ENCODE measurements at places on chromosomes 4 and X.

- DNase-seq: no peak
Measured at GRCh38 chr4:128346054-128346716, 58.6 kb upstream of the PGRMC2 start.

- no peak for DNase-seq
Measured at GRCh38 chr4:8107146-8107657, 51.4 kb downstream of the ABLIM2 start.

DNA sequence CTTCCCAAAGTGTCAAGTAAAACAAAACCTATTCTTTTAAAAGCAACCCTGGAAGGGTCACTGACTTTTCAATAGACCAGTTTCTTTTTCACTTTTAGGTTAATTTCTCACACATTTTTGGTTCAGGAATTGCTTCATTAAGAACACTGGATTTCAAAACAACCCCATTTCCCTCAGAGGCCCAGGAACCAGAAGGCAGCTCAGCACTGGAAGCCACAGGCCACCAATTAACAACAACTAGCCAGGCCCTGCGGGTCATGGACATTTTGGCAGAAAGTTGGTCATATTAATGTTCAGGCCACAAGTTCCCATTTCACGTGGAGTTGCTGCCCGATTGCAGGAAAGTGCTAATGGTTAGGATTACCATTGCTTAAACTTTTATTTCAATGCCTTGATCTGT lies 39.8 kb downstream of the HAND2 start:
- DNase-seq: no peak

DNA sequence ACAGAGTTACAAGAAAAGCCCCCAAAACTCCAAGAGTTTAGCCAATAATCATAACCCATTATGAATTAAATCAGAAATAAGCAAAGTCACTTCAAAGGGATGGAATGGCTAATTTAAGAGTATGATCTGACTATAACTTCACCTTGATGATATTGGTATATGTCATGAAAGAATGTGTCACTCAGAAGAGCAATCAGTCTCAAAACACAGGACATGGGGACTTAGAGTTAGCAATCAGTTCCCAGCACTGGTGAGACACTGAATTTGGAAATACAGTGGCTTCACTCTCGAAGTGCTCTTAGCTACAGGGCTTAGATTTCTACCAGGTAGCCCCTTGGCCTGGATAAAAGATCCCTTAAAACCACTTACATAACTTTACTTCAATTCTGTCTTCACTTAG lies 65.7 kb upstream of the EXOC1L start:
- no peak for DNase-seq

- DNase-seq: no peak
Measured at GRCh38 chr4:105896461-105896942, 1.2 kb downstream of the NPNT start.

- DNase-seq: no peak
Measured at GRCh38 chr4:139403462-139403861, 50.5 kb upstream of the RAB33B start.

DNA sequence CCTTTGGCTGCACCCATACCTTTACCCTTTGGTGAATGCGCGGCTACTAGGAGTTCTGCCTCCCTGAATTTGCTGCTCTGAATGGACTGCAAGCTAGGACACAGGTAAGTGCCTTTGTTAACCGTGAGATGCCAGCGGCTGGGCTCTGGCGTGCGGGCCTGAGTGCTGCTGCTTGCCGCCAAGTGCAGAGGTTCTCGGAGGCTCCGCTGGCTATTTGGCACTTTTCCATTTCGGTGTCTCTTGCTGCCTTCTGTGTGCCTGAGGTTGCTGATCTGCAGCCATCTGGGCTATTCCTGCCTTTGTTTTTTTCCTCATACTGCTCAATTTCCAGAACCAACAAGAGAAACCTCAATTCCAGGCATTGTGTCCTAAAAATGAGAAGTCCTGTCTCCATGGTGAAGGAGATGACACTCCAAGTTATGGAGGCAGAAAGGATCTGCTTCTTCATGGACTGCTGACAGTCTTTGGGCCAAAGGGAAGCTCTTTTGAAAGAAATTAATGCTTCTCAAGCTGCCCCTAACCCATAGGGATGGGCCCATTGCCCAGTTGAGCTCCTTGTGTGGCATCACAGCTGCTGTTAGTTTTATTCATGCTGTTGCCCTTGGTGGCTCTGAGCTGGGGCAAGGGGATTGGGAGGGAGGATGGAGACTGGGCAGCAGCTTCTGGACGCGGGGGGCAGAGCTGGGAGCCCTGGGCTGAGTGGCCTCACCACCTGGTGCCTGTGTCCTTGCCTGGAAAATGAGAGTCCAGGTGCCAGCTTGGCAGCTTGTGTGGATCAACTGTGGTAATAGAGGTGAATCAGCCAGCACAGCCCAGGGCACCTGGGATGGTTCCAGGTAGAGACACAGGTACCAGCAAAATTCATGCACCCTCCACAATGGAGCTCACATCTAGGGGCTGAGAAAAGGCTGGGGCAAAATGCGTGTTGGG lies 3.8 kb upstream of the TBC1D14 start:
- DNase-seq: no peak

GRCh38 chrX:39720945-39721344 lies 376.8 kb downstream of the BCOR start:
- DNase-seq: no peak

GRCh38 chrX:65910899-65911298 lies 129.0 kb downstream of the VSIG4 start:
- no peak for DNase-seq

- no peak for DNase-seq
Measured at GRCh38 chr4:147994076-147994475, 262.2 kb downstream of the ARHGAP10 start.

DNA sequence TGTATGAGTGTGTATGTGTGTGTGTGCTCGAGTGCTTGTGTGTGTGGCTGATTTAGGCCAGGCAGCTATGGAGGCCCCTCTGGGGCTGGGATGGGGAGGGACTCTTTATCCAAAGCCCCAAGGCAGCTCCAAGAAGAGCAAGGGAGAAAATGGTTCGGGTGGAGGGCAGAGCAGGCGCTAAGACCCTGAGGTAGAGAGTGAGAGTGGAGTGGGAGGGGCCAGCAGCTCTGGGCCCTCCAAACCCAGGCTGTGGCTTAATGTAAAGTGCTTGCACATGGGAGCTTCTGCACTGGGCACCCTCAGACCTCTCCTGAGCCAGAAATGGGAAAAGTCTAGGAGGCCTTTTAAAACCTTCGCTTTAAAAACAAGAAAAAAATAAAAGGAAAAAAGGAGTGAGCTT lies 233.5 kb upstream of the PSAPL1 start:
- no peak for DNase-seq

GRCh38 chrX:123964156-123964834 lies 2.8 kb downstream of the STAG2 start:
- DNase-seq: no peak

- DNase-seq: peak; percentile 65
Measured at GRCh38 chr4:119025420-119025819, 110.2 kb upstream of the MYOZ2 start.

DNA sequence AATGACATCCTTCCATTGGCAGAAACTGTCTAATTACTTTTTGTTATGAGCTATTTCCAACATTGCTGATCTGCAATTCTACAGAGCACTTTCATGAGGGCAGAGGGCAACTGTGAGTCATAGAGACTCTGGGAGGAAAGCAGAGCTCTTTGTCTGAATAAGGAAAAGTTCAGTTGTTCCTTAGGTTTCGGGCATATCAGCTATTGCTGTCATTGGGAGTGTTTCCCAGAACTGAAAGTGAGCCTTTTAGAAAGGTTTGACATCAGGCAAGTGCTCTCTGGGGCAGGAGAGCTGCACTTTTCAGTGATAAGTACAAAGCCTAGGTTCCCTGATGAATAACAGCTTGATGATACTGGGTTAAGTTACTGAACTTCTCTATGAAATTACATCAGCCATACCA lies 119.2 kb upstream of the EDNRA start:
- DNase-seq: peak; percentile 94

GRCh38 chr4:28386776-28387175 lies 1526.1 kb downstream of the STIM2 start:
- DNase-seq: no peak

- peak; percentile 48 for DNase-seq
Measured at GRCh38 chrX:51461053-51462044, 35.0 kb downstream of the NUDT11 start.

DNA sequence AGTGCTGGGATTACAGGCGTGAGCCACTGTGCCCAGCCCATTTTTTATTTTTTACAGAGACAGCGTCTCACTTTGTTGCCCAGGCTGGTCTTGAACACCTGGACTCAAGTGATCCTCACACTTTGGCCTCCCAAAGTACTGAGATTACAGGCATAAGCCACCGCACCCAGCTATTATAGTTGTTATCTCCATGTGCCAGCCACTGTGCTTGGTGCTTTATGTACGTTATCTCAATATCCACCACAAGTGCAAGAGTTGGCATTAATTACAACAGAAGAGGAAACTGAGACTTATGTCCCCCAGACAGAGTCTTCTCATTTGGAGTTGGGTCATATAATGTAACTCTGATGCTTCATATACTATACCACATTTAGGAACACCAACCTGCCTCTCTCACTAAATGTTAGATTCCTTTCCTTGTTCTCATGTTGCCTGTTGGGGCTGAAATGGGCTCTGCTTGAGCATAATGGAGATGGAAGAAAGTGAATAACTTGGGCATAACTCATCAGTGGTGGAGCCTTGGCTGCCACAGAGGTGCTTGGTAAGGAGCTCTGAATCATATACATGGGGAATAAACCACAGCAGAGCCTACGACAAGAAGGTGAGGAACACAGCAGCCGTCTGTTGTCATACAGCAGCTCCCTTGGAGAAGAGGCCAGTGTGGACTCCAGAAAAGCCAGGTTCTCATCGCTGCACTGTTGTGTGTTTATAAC lies 84.3 kb downstream of the SPRY1 start:
- DNase-seq: peak; percentile 61

- DNase-seq: no peak
Measured at GRCh38 chr4:24640366-24640765, 56.0 kb upstream of the DHX15 start.

GRCh38 chr4:142095886-142096605 lies 459.7 kb downstream of the IL15 start:
- DNase-seq: peak; percentile 95

DNA sequence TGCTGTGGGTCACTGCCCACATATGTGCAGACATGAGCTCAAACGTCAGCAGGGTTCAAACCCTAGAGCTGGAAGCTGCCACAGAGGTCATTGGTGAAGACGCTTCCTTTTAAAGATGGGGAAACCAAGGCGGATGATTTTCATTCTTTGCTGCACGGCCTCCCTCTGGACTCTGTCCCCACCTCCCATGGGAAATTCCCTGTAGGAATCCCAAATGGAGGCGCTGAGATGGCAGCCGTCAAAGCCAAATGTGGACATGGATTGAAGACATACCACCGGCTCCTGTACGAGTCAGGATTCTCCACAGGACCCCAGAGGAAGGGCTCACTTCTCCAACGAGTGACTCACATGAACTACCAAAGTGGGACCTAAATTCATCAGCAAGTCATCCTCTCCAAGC lies 286.4 kb downstream of the CRLF2 start:
- no peak for DNase-seq

GRCh38 chr4:3372933-3373465 lies 68.8 kb upstream of the HGFAC start:
- DNase-seq: no peak

- DNase-seq: no peak
Measured at GRCh38 chr4:48792348-48793006, 12.4 kb upstream of the FRYL start.

- DNase-seq: peak; percentile 40
Measured at GRCh38 chrX:7574325-7574724, 268.6 kb upstream of the VCX start.

- no peak for DNase-seq
Measured at GRCh38 chr4:1903035-1903434, 31.8 kb downstream of the NSD2 start.

GRCh38 chr4:78336093-78336943 lies 215.3 kb upstream of the ANXA3 start:
- DNase-seq: peak; percentile 4

DNA sequence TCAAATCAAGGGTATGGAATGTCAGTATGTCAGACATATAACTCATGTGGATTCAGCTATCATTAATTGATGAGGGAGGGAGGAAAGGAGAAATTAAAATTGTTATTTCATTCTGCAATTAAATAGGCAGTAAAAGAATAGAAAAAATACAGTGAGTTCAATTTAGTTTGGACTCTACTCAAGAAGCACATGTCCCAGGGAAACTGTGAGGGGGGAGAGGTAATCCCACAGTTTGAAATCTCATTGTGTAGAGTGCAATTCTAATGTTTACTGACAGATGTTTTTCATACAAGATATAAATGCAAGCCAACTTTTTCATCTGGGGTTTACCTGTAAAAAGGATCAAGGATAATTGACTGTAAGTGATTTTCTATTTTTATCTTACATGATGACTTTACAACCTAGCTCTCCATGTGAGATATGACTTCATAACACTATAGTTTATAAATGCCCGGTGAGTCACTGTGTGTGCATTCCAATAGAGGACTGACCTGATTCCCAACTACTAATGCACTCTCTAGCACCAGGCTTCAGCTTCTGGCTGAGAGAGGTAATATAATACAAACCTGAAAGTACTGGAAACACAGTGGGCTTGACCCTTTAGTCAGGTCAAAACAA lies 35.2 kb upstream of the SCD5 start:
- peak; percentile 85 for DNase-seq

DNA sequence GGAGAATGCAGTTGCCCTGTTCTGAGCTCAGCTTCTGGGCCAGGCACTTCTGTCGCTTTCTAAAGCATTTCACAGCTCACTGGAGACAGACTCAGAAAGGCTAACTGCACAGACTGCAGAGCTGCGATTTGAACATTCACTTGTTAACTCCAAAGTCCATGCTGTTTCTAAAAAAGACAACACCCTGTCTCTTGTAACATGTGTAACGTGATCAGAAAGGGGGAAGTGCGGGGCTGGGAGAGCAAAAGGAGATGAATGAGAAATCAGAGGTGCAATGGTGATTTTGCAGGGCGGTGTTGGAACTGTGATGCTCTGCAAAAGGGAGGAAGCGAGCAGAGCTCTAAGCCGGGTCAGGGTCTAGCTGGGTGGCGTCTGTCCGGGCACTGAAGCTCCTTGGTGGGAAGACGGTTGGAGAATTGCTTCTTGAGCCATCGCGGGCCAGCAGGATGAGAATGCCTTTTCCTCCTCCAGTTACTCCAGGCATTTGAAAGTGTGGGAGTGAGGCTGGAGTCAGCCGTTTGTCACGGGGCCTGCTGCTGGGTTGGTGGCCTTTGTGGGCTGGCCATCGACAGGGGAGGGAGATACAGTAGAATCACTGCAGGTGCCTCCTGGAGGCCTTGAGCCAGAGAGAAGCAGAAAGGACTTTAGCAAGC lies 20.3 kb downstream of the TBC1D14 start:
- DNase-seq: no peak

GRCh38 chr4:5707778-5708448 lies 446 bp downstream of the EVC2 start:
- no peak for DNase-seq

- no peak for DNase-seq
Measured at GRCh38 chrX:154595559-154596249, 10.8 kb downstream of the CTAG1A start.

- no peak for DNase-seq
Measured at GRCh38 chr4:183541752-183542040, 36.8 kb downstream of the ING2 start.

GRCh38 chrX:47523297-47523696 lies 37.7 kb upstream of the ARAF start:
- DNase-seq: peak; percentile 62

- DNase-seq: no peak
Measured at GRCh38 chrX:3713937-3714434, 537 bp upstream of the PRKX start.

GRCh38 chr4:188495169-188495568 lies 355.9 kb downstream of the TRIML1 start:
- no peak for DNase-seq

GRCh38 chr4:140595065-140595464 lies 26.3 kb upstream of the UCP1 start:
- DNase-seq: no peak

Data from brain microvascular endothelial cell (primary cell).